ENCODE measurements at places on chromosomes 3 and 15.

- peak overlapping the region; percentile 91 for H3K27ac ChIP-seq
- H3K4me1 ChIP-seq = peaks cover 11% of the 10 kb centered on the region
- H3K4me3 ChIP-seq = no peak overlapping the region
Measured at GRCh38 chr15:55799291-55800212, 56.6 kb upstream of the PRTG start.

DNA sequence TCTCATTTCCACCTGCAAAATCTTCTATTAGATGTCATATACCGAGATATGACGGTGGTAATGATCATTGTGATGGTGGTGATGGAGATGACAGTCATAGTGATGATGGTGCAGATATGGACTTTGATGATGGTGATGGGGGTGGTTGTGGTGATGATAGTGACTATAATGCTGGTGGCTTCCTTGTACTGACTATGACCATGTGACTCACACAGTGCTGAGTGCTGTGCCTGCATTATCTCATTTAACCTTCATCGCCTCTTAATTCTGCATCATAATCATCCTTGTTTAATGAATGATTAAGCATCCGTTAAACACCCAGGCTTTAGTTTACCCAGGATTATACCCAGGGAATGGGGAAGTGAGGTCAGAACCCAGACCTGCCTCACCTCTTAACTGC, 331.7 kb downstream of the FEZF2 start:
- H3K36me3 ChIP-seq = no peaks in the 10 kb centered on the region
- H3K4me3 ChIP-seq = no peak overlapping the region
- H3K27me3 ChIP-seq = no peaks in the 10 kb centered on the region
- no peak for DNase-seq
- H3K4me1 ChIP-seq = no peaks in the 10 kb centered on the region
- no peak overlapping the region for H3K27ac ChIP-seq

DNA sequence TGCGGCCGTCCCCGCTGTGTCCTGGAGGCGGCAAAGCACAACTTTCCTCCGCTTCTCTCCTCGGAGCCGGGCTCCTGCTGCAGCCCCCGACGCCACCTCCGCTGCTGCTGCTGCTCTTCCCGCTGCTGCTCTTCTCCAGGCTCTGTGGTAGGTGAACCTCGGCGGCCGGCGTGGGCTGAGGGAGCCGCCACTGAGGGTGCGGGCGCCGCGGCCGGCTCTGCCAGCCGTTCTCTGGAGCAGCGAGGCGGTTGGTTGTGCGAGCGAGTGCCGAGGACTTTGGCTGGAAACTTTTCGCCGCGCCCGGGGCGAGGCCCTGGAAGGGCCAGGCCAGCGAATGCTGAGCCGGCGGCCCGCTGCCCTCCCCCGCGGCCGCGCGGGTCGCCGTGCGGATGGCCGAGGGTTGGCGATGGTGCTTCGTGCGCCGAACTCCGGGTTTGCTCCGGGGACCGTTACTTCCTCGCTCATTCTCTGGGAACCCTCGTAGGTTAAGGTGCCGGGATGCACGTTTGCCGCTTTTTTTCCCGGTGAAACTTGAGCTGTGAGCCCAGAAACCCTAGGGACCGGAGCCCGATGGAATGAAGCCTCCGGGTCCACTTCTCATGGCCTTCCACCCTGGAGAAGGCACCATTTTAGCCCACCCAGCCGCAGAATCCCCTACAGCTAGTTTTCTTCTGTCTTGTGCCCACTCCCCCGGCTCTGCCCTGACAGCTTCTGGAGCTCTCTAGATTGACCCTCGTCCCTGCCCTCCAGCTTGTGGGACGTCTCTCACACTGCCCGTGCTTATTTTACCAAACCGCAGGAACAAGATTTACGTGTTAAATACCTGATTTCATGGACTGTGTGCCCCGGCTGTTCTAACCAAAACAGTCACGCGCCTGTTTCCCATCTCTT, 660 bp downstream of the NECTIN3 start:
- H3K4me3 ChIP-seq = peak overlapping the region; percentile 96
- DNase-seq = peak; percentile 34
- no peaks in the 10 kb centered on the region for H3K27me3 ChIP-seq

DNA sequence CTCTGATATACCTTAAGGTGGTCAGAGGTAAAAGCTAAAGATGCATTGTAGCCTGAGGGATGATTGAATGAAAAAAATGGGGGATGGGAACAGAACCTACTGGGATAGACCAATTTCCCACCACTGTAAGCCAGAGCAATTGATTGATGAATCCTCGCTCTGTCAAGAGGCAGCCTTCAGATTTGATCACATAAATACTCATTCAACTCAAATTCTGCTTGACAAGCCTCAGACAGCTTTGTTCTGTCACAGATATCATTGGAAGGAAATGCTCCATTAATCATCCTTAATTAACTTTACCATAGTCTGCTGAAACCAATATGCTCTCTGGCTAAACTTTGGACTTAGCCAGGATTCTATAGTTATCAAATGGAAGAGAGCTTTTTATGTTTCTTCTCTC, 467.8 kb downstream of the MECOM start:
- no peak overlapping the region for H3K4me3 ChIP-seq
- DNase-seq = no peak
- peaks cover 4% of the 10 kb centered on the region for H3K36me3 ChIP-seq

- H3K36me3 ChIP-seq = no peaks in the 10 kb centered on the region
- no peak overlapping the region for H3K27ac ChIP-seq
- H3K27me3 ChIP-seq = peaks cover 3% of the 10 kb centered on the region
- H3K4me1 ChIP-seq = no peaks in the 10 kb centered on the region
Measured at GRCh38 chr3:109005443-109005842, 51.8 kb upstream of the GUCA1C start.

GRCh38 chr3:104933972-104934371, 432.7 kb upstream of the ALCAM start:
- H3K4me1 ChIP-seq = no peaks in the 10 kb centered on the region
- H3K27ac ChIP-seq = no peak overlapping the region
- H3K36me3 ChIP-seq = no peaks in the 10 kb centered on the region
- no peak overlapping the region for H3K4me3 ChIP-seq
- no peaks in the 10 kb centered on the region for H3K27me3 ChIP-seq

DNA sequence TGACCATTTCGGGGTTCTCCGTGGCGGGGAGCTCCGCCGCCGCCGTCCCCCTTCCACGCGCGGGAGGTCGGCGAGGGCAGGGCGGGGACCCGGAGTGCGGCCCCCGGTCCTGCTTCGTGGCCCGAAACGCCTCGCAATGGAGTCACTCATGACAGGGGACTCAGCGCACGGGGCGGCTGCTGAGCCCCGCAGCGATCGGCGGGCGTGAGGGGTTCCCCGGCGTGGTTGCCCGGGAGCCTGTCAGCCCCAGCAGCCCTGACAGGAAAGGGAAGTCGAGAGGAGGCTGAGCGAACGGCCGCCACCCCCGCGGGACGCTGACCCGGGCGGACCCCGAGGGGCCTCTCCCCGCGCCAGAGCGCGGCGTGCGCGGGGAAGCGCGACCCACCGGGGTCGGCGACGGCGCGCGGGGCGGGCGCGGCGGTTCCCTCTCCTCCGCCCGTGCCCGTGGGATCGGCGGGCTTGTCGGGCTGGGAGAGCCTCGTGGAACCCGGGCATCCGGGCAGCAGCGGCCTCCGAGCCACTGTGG, 564 bp upstream of the PIGZ start:
- peak overlapping the region; percentile 64 for H3K4me3 ChIP-seq
- DNase-seq = no peak
- peaks cover 5% of the 10 kb centered on the region for H3K36me3 ChIP-seq
- H3K4me1 ChIP-seq = peaks cover 1% of the 10 kb centered on the region
- H3K27me3 ChIP-seq = peaks cover 48% of the 10 kb centered on the region

DNA sequence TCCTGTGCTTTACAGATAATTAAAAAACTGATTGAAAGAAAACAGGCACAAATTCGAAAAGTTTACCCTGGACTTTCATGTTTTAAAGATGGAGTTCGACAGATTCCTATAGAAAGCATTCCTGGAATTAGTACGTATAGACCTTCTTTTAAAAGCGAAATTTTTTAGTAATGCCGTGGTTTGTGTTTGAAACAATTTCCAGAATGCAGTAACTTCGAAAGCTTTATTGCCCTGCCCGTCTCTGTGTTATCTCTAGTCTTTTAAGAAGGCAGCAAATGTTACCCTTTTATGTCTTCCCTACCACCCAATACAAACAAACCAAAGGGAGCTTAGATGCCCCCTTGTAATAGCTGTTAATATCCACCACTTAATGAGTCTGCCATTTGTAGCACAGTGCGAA, 39.7 kb downstream of the SGO1 start:
- H3K4me1 ChIP-seq = no peaks in the 10 kb centered on the region
- H3K4me3 ChIP-seq = no peak overlapping the region
- no peak overlapping the region for H3K27ac ChIP-seq

GRCh38 chr3:113018536-113019181, 27.9 kb downstream of the GTPBP8 start:
- DNase-seq = no peak
- H3K4me3 ChIP-seq = peak overlapping the region; percentile 90
- peak overlapping the region; percentile 98 for H3K27ac ChIP-seq
- H3K36me3 ChIP-seq = peaks cover 9% of the 10 kb centered on the region
- H3K27me3 ChIP-seq = no peaks in the 10 kb centered on the region

GRCh38 chr15:72135719-72136118, 17.5 kb downstream of the SENP8 start:
- H3K27me3 ChIP-seq = peaks cover 20% of the 10 kb centered on the region
- DNase-seq = no peak
- peaks cover 7% of the 10 kb centered on the region for H3K36me3 ChIP-seq
- H3K4me1 ChIP-seq = peaks cover 6% of the 10 kb centered on the region

DNA sequence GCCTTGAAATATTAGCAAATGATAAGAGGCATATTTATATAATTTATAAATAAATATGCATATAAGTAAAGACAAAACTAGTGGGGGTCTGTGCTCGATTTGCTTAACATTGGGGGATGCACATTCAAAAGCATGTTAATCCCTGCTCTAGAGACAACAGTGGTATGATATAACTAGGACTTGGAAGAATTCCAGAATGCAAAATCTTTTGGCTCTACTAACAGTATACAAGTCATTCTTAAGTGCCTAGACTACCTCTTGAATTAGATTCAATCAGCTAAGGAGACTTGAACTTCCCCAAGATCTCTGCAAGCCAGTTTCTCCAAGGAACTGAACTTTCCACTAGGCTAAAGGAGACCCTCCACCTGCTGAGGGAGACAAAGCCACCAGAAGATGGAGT, 282.7 kb upstream of the RORA start:
- no peaks in the 10 kb centered on the region for H3K36me3 ChIP-seq
- H3K27me3 ChIP-seq = peaks cover 5% of the 10 kb centered on the region
- DNase-seq = no peak
- H3K27ac ChIP-seq = no peak overlapping the region
- peaks cover 10% of the 10 kb centered on the region for H3K4me1 ChIP-seq
- no peak overlapping the region for H3K4me3 ChIP-seq

DNA sequence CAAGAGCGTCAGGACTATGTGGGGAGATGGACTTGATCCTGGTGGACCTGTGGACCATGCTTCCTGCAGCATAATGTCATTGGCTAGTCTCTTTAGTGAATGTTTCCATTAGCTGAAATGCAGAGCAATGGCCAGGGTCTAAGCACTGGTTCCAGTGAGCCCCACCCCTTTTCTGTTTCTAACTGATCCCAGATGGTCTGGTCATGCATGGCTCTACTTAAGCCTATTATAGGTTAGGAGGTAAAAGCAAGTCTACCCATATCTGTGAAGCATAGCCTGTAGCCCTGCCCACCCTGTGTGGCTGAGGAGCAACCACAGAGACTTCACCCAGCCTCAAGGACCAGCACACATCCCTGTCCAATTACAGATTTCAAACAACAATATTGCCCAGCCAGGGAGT, 419.2 kb downstream of the ZNF385D start:
- H3K4me1 ChIP-seq = no peaks in the 10 kb centered on the region
- H3K4me3 ChIP-seq = no peak overlapping the region
- H3K27ac ChIP-seq = no peak overlapping the region
- no peaks in the 10 kb centered on the region for H3K36me3 ChIP-seq
- no peaks in the 10 kb centered on the region for H3K27me3 ChIP-seq

DNA sequence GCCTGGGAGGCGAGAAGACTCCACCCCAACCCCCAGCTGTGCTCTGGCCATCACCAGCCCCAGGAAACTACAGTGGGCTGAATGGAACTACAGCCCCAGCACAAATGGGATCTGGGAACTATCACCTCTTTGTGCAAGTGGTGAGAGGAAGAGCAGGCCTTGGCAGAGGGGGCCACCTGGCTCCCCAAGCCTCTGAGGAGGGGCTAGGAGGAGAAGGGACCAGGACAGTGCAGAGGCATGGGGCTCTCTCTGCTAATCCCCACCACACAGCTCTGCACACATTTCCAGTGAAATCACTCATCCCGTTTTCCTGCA, 31.6 kb downstream of the KY start:
- no peaks in the 10 kb centered on the region for H3K36me3 ChIP-seq
- H3K27ac ChIP-seq = no peak overlapping the region
- H3K27me3 ChIP-seq = no peaks in the 10 kb centered on the region
- no peak for DNase-seq
- peaks cover 1% of the 10 kb centered on the region for H3K4me1 ChIP-seq

GRCh38 chr15:52261498-52262242, 33.9 kb downstream of the MYO5C start:
- H3K4me3 ChIP-seq = no peak overlapping the region
- no peaks in the 10 kb centered on the region for H3K27me3 ChIP-seq
- peaks cover 36% of the 10 kb centered on the region for H3K4me1 ChIP-seq

- peaks cover 4% of the 10 kb centered on the region for H3K4me1 ChIP-seq
- DNase-seq = no peak
- H3K27me3 ChIP-seq = no peaks in the 10 kb centered on the region
Measured at GRCh38 chr3:119538772-119539171, 20.6 kb downstream of the CD80 start.

- H3K27ac ChIP-seq = peak overlapping the region; percentile 96
- no peaks in the 10 kb centered on the region for H3K27me3 ChIP-seq
- peak overlapping the region; percentile 96 for H3K4me3 ChIP-seq
- peak; percentile 37 for DNase-seq
Measured at GRCh38 chr15:22979238-22980188, 655 bp downstream of the CYFIP1 start.

DNA sequence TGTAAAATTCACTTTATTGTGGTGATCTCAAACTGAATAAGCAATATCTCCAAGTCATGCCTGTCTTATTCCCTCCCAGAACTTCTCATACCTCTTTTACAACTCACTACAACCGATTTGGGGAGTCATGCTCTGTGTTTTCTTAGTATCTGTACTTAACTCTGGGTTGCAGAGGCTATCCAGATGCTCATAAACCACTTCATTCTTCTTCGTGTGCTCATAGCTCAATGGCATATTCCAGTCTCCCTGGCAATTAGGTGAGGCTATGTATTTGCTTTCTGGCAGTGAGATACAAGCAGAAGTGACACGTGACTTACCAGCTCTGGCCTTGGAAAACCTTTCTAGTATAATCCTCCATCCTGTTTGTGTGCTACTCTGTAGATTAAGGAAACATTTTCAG, 360.9 kb downstream of the ZNF385D start:
- H3K36me3 ChIP-seq = no peaks in the 10 kb centered on the region
- no peak overlapping the region for H3K4me3 ChIP-seq
- DNase-seq = no peak
- H3K4me1 ChIP-seq = peaks cover 6% of the 10 kb centered on the region
- peak overlapping the region; percentile 64 for H3K27ac ChIP-seq
- no peaks in the 10 kb centered on the region for H3K27me3 ChIP-seq

- DNase-seq = no peak
- H3K27me3 ChIP-seq = peaks cover 24% of the 10 kb centered on the region
- no peaks in the 10 kb centered on the region for H3K36me3 ChIP-seq
- H3K27ac ChIP-seq = no peak overlapping the region
- no peak overlapping the region for H3K4me3 ChIP-seq
Measured at GRCh38 chr15:32873284-32874114, 155.7 kb downstream of the GREM1 start.

GRCh38 chr3:50652709-50653108, 22.0 kb upstream of the DOCK3 start:
- H3K27me3 ChIP-seq = peaks cover 4% of the 10 kb centered on the region
- H3K4me1 ChIP-seq = no peaks in the 10 kb centered on the region
- H3K4me3 ChIP-seq = no peak overlapping the region
- H3K27ac ChIP-seq = no peak overlapping the region
- no peak for DNase-seq

GRCh38 chr15:70702584-70702983, 60.8 kb downstream of the UACA start:
- peaks cover 13% of the 10 kb centered on the region for H3K27me3 ChIP-seq
- DNase-seq = no peak
- peaks cover 57% of the 10 kb centered on the region for H3K4me1 ChIP-seq
- H3K36me3 ChIP-seq = peaks cover 6% of the 10 kb centered on the region

Measured in progenitor cell of endocrine pancreas (in vitro differentiated cells).